ENCODE measurements at places on chromosomes 3 and 15.

DNA sequence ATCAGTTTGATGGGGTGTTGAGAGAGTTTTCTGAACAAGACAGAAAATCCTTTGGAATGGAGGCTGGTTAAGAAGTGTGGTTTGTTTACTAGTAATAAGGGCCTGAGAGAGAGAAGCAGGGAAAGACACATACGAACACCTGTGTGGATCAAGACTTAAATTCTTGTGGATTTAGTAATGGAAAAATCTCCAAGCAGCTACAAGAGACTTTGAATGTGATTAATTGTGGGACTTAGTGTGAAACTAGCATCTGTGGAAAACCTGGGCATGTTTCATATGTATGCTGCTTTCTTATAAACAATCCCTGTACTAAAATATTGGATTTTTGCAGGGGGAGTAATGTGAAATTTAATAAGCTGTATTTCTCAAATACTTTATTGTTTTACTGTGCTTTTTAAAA, 399.1 kb downstream of the SI start:
- no peak for DNase-seq

GRCh38 chr3:157174290-157174648, 14.3 kb upstream of the CCNL1 start:
- DNase-seq, result no peak

DNA sequence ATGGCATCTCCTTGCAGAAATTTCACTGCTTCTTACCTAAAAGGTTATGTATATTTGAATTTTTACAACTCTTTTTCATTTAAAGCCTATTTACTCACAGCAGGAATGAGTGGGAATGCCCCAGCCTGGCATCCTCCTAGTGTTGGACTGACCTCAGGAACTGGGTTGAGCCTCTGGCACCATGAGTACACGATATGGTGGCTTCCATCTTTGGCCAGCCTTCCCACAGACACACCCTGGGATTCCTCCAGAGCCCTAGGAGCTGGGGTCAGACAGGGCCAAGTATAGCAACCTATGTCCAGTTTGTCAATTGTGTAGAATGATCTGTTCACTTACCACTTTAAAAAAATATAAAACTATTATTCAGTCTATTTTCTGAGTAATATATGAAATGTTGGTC, 57.2 kb upstream of the HEG1 start:
- DNase-seq, result no peak

DNA sequence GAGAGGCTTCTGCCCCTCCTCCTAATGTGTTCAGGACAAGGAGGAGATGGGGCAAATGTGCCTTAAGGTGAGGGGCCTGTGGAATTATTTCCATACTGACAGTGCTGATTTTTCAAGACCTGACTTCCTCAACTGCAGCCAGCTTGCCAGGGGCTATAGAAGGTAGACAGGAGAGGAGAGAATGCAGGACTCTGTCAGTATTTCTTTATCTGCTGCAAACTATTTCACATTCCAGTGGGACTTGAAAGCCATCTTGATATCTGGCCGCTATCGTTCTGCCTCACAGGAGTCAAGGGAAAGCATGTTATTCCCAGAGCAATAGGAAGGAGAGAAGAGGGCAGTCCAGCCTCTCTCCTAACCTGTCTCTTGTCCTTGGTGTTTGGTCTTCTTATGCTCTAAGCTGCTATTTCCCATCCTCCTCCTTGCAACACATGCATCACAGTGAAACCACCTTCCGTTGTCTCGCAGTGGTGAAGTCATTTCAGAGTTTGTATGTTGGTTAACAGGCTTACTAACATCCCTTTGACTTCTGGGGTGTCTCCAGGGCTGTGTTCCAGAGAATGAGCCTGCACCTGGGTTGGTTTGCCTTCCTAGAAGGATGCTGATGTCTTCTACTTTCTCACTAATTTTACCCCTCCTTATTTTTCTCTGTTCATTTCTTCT, 95.1 kb upstream of the MRPS22 start:
- no peak for DNase-seq

DNA sequence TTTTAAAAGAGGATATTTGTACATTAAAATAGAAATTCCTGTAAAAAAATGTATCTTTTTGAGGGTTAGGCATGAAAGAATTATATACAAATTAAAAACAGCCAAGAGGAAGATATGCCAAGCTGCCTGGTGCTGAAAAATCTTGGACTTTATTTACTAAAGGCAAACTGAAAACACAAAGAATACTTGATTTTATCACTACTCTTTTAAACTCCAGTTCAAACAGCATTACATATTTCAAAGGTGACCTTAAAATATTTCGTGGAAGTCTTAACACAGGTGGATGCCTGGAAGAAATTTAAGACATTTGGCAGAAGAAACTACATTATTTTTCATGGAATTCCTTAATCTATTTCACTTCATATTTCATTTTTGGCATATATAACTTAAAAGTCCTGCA, 101.1 kb upstream of the SLC2A2 start:
- no peak for DNase-seq

GRCh38 chr15:43168192-43169107, 16.8 kb upstream of the CCNDBP1 start:
- no peak for DNase-seq

DNA sequence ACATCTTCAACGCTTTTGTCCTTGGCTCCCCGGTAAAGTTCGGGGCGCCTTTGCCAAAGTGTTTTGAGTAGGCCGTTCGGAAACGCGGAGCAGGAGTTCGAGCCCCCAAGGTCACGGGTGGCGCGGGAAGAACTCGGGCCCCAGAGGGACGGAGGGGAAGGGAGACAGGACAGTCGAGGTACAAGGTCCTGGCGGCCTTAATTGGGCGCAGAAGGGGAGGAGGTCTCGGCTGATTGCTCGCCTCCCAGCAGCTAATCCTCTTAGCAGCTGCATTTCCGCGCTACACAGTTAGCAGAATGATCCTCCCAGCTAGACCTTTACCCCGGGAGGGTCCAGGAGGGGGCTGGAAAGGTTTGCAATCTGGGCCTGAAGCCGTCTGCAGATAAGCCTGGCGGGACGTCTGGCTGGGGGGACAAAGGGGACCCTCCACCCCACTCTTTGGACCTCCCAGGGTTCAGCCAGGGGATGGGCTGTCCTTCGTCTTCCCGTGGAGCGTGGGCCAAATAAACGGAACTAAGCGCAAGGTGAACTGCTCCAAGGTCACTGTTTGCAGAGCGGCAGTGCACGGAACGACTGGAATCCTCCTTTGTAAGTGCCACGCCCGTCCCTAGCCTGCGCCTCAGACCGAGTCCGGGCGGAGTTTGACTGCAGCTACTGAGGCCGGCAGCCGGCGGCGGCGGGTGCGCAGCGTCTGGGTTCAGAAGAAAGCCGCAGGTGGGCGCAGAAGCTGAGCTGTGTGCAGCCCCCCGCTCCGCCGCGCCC, 7.2 kb downstream of the EOMES start:
- no peak for DNase-seq

- DNase-seq, result no peak
Observed at GRCh38 chr3:131608296-131608695, 105.5 kb upstream of the MRPL3 start.

GRCh38 chr3:174126990-174127758, 729.6 kb downstream of the NLGN1 start:
- DNase-seq, result no peak

DNA sequence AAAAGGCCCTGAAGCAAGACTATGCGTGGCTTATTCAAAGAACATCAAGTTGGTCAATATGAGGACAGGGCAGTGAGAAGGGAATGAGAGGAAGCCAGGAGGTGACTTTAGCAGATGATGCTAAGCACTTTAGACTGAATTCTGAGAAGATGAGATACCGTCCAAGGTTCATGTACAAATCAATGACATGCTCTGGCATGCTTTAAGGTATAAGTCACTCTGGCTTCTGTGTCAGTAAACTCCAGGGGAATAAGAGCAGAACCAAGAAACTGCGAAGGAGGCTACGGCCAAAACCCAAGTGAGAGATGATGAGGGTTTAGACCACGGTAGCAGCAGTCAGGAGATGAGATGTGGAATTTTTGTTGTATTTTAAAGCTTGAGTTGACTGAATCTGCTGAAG, 8.9 kb upstream of the CCDC50 start:
- DNase-seq, result no peak

GRCh38 chr3:13553686-13554085, 4.8 kb downstream of the FBLN2 start:
- no peak for DNase-seq

DNA sequence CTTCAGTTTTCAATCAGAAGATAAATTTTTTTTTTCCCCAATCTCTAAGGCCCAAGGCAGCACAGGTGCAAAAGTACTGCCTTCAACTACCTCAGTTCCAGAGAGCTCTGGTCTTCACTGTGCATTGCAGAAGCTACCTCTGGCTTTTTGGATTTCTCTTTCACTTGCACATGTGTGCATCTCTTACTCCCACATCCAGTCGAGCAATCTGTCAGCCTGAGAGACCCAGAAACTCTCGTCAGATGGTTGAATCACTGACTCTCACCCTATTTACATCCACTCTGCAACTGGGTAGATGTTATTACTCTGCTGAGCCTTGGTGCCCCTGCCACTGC, 813.8 kb downstream of the NR2F2 start:
- no peak for DNase-seq

GRCh38 chr3:179158336-179159039, 10.3 kb downstream of the PIK3CA start:
- no peak for DNase-seq

DNA sequence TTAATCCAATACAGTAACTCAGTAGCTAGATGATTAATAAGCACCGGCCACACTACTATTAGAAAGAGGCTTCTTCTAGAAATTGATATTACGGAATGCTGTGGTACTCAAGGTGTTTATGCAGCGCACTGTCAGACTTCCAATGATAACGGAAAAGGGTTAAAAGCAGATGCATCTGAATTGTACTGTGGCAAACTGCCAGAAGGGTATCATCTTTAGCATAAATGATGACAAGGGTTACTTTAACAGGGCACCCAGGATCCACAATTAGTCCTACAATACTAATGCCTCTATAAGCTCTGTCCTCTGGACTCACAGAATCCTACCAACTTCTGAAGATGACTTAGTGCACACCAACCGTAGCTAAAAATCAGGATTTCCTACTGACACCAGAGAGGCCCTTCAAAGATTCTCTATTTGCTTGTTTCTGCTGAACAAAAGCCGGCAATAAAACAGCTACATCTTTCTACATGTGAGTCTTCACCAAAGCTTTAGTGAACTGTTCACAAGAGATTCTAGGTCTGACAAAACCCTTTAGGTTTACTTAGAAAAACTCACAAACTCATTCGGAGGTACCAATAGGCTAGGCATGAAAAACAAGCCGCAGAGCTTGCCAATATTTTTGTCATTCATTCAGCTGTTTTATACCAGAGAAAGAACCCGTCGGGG, 7.1 kb downstream of the SATB1 start:
- no peak for DNase-seq

DNA sequence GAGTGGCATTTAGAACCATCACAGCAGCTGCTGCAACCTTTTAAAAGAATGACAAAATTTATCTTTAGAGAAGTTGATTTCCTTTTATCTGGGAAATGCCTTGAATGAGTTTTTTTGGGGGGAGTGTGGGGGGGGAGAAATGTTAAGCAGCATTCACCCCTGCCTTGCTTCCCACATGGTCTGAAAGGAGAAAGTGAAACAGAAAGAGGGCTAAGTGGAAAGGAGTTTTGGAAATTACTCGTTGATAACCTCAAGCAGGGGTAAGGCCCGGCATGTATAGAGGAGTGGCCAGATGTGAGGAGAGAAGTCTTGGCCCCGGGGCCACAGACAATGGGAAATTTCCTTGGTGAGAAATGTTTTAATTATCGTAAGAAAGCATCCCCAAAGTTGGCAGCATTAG, 23.5 kb downstream of the B3GALNT1 start:
- DNase-seq, result no peak

- DNase-seq, result no peak
Observed at GRCh38 chr3:19931767-19932188, 2.2 kb downstream of the EFHB start.

DNA sequence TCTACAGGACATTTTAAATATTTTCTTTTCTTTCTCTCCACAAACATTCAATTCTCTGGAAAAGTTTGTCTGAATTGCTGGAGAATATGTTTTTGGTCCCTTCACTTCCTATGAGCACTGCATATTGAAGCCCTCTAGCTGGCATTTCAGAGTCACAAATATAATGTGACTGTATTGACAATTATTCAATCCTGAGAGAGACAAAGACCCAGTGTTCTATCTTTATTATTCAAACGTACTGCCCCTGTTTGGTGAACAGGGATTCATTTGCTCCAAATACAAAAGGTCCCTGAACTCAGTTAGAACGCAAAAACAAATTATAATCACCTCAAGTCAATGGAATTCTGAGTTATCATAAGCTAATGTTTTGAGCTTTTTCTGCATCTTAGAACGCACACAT, 173.1 kb upstream of the CDIN1 start:
- no peak for DNase-seq

DNA sequence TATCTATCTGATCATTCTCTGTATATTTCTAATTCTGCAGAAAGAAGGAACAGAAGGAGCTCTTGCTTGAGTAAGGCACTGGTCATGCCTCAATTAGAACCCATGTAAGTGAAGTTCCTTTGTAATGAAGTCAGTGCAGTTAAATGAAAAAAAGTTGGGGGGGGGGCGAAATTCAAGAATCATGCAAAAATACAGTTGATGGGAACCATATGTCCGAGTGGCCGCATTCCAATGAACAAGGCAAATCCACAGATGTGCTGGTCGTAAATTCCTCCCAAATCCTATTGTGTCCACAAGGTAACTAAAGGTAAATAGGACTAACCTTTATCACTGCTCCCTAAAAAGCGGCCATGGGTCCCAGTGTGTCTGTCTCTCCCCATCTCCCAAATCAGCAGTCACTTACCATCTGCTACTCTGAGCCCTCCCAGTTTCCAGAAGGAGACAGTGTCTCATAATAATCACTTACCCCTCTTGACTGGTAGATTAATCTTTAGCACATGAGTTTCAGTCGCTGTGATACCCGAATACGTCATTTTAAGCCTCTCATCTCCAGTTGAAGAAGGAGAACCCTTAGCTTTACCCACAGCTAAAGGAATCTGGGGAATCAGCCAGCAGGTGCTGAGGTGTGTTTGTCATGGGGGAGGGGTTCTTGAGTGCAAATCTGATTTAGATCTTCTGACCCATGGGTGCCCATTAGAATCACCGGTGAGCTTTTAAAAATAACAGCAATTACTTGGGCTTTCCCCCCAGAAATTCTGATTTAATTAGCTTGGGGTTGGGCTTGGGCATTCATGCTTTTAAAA, 56.3 kb upstream of the EPHB3 start:
- no peak for DNase-seq

GRCh38 chr15:70053001-70053715, 44.6 kb downstream of the TLE3 start:
- DNase-seq, result no peak

Measured in SJCRH30 (cell line).